ENCODE measurements at places on chromosomes 12 and 14. TPM values are rescaled to one million over a fixed set of nuclear protein-coding genes. Genes with fewer than 3 reads are reported as not detected.

- DNase-seq: no peak
Measured at GRCh38 chr12:98741196-98741555, 96.1 kb downstream of the APAF1 start.

The HOXC9 gene
- 7.0 TPM for total RNA-seq

GRCh38 chr12:52495389-52495788 is 2.3 kb upstream of the KRT6A start:
- DNase-seq: no peak

DNA sequence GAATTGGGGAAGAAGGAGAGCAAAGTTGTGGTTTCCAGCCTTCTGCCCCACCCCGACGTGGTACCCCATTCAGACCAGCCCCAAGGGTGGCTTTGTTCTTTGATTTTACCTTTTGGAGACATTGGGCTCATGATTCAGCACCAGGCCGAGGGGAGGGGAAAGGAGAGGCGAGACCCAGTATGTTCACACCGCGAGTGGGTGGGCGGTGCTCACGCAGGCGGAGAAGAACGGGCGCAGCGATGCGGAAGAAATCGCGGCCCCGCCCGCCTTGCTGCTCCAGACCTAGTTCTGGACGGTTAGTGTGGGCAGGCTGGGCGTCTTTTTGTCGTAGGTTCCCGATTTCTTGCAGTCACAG is 963 bp downstream of the ATL1 start:
- DNase-seq: peak; percentile 96

DNA sequence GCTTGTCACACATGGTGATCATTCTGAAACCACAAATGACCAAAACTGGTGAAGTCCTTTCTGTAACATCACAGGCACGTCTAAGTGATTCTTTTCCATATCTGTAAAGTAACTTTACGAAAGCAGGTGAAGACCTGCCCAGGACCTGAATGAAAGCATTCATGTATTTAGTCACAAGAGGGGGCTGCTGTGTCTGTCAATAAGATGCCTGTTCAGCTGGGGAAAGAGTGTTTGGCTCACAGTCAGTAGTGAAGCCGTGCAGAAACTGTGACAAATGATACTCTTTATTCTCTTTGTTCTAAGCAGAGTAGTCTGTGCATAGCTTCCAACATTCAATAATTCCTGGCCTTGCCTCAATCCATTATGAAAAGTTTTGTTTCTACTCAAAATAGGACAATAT is 373.5 kb upstream of the OR4E1 start:
- no peak for DNase-seq

- DNase-seq: no peak
Measured at GRCh38 chr12:67982164-67982563, 7.1 kb upstream of the IFNG-AS1 start.

The PFKM gene
- 49.0 TPM for total RNA-seq

The USP44 gene
- 1.3 TPM for total RNA-seq

GRCh38 chr12:54661048-54661447 is 12.9 kb upstream of the DCD start:
- DNase-seq: no peak

The KCNC2 gene
- total RNA-seq: not detected

GRCh38 chr14:96201157-96201556 is 3.5 kb upstream of the BDKRB2 start:
- no peak for DNase-seq

The ESRRB gene
- total RNA-seq: 0.95 TPM

DNA sequence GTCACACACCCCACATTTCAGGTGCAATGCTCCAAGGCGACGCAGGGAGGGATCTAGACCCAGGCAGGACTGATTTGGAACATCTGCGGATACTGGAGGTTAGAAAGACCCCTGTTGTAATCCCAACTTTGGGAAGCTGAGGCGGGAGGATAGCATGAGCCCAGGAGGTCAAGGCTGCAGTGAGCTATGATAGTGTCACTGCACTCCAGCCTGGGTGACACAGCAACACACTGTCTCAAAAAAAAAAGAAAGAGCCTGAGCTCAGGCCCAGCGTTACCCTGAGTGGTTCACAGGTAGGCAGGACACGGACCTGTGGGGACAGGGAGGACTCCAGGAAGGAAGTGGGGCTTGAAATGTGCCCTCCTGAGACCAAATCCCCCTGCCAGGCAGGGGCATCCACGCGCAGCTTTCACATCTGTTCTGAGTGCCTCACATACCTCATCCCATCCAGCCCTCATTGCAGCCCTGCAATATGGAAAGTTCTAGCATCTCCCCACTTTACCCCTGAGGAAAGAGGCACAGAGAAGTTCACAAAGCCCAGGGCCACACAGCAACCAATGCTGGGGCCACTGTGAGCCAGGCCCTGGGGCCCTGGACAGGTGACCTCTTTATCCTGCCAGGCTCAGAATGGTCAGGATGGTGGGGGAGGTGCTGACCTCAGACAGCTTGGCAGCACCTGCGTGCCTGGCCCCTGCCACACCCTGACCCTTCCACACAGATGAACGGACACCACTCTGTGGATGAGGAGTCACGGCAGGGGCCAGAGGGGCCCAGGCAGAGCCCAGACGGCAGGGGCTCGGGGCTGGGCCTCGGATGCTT is 34.1 kb downstream of the CCDC85C start:
- no peak for DNase-seq

DNA sequence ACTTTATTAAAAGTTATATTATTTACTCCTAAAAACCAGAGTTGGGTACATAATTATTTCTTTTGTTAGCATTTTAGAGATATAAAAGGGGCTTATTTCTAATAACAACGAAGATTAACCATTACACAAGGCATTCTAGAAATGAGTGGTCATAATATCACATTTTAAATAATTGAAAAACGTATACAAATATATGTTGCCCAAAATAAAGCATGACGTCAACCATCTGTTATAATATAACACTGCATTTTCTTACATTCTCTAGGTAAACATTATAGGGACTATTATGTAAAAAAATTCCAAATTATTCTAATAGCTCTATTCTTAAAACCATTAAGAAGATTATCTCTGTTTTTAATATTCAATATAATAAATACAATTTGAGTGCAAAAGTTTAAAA is 455.1 kb upstream of the GARIN6 start:
- DNase-seq: no peak

The CLEC14A gene
- 36.4 TPM for total RNA-seq

The EPYC gene
- not detected for total RNA-seq

The TAS2R42 gene
- total RNA-seq: not detected

GRCh38 chr12:107318556-107318805 is 225.1 kb upstream of the CRY1 start:
- DNase-seq: no peak
